Stimulated activated CD4-positive, alpha-beta T cell treated with anti-CD3 and anti-CD28 coated beads, TNF-alpha, amount 100 ng/mL, for 4 hours (primary cell): ENCODE measurements at places on chromosomes 3 and 15.

DNA sequence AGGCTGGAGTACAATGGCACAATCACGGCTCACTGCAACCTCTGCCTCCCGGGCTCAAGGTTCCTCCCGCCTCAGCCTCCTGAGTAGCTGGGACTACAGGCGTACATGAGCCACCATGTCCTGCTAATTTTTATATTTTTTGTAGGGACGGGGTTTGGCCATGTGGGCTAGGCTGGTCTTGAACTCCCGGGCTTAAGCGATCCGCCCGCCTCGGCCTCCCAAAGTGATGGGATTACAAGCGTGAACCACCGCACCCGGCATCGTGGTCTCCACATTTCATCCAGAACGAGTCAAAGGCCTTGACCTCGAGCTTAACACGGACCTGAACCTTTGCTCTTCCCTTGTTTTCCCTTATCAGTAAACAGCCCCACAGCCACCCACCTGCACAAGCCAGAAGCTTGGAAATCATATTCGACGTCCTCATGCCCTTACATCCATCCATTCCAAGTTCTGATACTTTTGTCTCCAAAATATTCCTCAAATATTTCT is 1.4 kb upstream of the PTPN23 start:
- DNase-seq = no peak

DNA sequence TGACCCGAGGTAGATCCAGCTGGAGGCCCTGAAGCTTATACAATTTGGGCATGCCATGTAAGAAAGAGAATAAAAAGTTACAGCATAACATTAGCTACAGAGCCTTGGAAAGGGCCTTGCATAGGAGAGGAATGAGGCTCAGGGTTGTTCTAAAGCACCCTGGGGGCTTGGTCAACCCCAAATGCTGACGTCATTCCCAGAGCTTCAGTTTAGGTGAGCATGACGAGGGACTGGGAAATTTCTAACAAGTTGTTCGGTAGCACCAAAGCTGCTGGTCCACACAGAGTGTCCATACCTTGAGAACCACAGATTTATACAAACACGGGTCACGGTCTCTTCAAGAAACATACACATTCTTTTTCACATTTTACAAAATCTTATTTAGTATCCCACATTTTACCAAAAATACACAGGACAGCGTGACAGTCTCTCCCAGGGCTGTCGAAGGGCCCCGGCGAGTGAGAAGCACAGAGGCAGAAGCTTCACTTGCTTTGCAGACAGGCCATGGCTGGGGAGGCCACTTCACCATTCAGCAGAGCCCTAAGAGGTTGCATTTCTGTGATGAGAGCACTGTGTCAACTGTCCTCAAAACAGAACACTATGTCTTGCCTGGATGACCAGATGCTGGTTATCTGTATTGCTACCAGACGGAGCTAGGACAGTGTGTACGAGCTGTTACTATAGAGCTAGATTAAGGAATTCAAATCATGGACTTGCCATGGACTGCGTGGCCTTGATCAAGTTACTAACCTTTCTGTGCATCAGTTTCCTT is 68.2 kb upstream of the ARRDC4 start:
- no peak for DNase-seq

DNA sequence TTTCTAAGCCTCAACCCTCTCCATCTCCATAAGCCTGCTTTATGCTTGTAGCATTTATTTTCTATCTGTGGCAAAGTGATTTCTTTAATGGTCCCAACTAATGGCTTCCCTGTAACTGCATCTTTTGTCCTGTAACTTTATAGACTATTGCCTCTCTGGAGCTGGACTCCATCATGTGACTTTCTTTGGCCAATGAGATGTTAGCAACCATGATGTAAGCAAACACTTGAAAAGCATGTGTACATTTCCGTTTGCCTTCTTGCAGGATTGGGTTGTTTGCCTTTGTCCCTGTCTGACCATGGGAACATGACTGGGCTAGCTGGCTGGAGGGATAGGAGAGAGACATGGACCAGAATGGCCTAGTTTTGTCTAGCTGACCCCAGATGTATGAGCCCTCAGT is 106.0 kb upstream of the LRIG1 start:
- no peak for DNase-seq

GRCh38 chr3:8985411-8985831 is 22.1 kb upstream of the RAD18 start:
- DNase-seq = no peak

DNA sequence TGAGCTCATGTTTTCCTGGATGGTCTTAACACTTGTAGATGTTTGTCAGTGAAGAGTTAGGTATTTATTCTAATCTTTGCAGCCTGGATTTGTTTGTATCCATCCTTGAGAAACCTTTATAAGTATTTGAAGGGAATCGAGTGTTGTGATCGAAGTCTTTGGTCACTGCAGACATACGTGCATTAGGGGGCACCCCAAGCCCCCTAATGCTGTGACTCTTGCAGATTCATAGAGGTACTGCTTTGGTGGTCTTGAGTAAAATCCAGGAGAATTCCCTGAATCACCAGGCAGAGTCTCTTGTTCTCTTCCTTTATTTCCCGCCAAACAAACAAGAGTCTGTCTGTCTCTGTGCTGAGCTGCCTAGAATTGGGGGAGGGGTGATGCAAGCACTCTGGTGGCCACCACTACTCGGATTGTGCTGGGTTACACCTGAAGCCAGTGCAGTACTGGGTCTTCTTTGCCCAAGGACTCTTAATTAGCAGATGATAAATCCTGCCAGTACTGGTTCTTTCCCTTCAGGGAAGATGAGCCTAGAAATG is 170.5 kb upstream of the POU1F1 start:
- no peak for DNase-seq

- DNase-seq = no peak
Measured at GRCh38 chr3:65005486-65005885, 317.7 kb upstream of the ADAMTS9 start.

DNA sequence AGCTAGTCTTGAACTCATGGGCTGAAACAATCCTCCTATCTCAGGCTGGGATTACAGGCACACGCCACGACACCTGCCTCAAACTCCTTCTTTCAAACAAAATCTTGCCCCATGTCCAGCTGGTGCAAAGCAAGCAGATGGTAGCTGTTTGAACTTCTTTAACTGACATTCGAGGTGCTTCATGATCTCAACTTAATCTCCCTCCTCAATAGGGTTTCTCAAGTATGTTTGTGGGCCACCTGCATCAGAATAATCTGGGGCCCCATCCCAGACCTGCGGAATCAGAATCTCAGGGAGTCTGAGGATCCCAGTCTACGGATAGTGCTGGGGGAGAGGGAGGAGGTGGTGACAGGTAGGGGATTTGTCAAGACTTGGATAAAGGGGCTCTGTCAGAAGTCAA is 20.9 kb upstream of the TRH start:
- no peak for DNase-seq

- no peak for DNase-seq
Measured at GRCh38 chr3:24548278-24548677, 53.6 kb upstream of the THRB start.
